ENCODE measurements at places on chromosomes 5 and 9. TPM values are rescaled to one million over a fixed set of nuclear protein-coding genes. Genes with fewer than 3 reads are reported as not detected.

DNA sequence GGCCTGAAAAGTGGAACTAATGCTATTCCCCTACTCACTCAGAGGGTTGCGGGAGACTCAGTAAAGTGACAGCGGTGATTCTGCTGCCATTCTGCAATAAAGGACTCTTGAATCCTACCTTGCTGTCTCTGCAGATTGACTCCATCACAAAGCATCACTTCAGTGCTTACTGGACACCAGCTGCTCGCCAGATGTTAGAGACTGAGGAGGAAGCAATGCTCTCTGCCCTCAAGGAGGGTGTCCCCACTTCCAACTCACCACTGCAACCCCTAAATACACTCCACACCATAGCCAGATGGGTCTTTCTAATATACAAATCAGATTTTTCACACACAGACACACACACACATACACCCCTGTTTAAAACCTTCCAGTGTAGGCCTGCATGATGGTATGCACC is 21.4 kb downstream of the TTLL11 start:
- DNase-seq = no peak

DNA sequence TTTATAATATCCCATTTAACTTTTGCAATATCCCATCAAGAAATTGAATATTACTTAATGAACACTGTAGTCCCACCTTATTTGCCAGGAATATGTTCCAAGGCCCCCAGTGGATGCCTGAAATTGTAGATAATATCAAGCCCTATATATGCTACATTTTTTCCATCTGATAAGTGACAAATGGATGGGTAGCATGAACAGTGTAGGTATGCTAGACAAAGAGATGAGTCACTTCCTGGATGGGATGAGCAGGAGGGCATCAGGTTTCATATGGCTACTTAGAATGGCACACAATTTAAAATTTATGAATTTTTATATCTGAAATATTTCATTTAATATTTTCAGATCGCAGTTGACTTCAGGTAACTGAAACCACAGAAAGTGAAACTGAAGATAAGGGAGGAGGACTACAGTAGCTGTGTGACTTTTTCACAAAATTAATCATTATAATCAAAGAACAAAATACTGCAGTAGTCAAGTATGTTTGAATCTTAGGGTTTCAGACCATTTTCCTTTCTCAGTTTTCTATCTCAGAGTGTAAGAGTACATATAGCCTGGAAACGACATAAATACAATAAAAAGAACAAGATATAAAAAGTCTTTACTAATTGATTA is 636.4 kb upstream of the ARRDC3 start:
- no peak for DNase-seq

GRCh38 chr5:137220523-137220927 is 278.6 kb downstream of the SPOCK1 start:
- no peak for DNase-seq

- DNase-seq = no peak
Measured at GRCh38 chr5:173198049-173198448, 37.0 kb downstream of the NKX2-5 start.

- DNase-seq = no peak
Measured at GRCh38 chr9:120974921-120975320, 48.3 kb upstream of the TRAF1 start.

DNA sequence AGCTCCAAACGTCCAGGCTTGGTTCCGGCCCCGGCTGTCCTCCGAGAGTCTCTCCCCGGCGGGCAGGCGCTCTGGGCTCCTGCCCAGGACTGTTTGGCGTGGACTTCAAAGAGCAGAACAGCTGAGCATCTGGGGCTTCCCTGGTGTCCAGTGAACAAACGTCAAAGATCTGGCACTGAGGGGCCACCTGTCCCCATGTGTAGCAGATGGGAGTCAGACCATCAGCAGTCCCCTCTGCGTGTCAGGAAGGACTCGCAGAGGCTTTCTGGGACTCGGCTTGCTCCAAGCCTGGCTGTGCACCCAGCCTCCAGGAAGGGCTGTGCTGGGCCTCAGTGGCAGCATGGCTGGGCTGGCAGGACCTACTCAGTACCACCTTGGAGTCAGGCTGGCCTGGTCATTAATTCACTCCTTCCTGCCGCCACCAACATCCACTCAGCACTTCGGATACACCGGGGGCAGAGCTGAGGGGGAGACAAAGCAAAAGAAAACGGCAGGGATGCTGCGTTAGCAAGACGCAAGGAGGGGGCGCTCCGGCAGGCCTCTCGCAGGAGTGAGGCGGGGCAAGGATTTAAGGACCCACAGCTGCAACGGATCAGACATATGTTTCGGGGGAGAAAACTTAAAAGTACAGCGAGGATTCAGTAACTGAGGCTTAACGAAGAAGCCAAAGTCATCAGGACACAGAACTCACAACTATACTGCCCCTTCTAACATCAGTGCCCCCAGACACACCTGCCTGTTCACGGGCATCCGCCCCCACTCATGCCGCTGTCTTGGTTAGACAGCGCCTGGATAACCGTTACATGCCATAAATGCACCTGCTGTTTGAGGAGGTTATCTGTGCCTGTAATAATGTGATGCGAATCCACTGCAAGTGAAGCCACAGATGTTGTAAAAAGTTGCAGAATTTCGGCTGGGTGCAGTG is 164.5 kb upstream of the PHYKPL start:
- peak; percentile 20 for DNase-seq

Gene PCDHGC4
- 0.22 TPM for total RNA-seq

Gene RLN2
- total RNA-seq = not detected

Gene SLC12A7
- total RNA-seq = 54.5 TPM
